ENCODE measurements at places on chromosomes 6 and 20.

DNA sequence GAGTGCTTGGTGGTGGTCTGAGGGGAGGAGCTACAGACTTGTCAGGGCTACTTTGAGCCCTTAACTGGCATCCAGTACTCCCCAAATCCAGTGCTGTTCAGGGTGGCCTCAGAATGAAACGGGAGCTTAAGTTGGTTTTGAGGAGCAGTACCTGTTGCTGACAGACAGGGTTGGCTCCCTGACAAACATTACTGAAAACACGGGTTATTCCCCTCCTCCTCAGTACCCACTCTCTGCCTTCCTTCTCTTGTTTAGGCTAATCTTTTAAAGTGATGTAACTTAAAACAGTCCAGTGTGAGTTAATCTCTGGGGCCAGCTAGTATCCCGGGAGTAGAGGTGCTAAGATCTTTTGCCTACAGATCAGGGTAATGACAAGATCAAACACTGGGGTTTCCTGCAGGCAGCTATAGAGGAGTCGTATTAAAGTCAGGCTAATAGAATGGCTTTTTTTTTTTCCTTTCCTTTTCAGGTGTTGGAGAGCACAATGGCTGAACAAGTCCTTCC is 3.7 kb downstream of the TNFAIP3 start:
- DNase-seq: no peak

- no peak for DNase-seq
These were observed 40.5 kb downstream of the RREB1 start for GRCh38 chr6:7148100-7148822.

GRCh38 chr6:84521511-84521910 is 242.9 kb downstream of the TBX18 start:
- no peak for DNase-seq

GRCh38 chr20:45905505-45906079 is 6.4 kb downstream of the PLTP start:
- no peak for DNase-seq

DNA sequence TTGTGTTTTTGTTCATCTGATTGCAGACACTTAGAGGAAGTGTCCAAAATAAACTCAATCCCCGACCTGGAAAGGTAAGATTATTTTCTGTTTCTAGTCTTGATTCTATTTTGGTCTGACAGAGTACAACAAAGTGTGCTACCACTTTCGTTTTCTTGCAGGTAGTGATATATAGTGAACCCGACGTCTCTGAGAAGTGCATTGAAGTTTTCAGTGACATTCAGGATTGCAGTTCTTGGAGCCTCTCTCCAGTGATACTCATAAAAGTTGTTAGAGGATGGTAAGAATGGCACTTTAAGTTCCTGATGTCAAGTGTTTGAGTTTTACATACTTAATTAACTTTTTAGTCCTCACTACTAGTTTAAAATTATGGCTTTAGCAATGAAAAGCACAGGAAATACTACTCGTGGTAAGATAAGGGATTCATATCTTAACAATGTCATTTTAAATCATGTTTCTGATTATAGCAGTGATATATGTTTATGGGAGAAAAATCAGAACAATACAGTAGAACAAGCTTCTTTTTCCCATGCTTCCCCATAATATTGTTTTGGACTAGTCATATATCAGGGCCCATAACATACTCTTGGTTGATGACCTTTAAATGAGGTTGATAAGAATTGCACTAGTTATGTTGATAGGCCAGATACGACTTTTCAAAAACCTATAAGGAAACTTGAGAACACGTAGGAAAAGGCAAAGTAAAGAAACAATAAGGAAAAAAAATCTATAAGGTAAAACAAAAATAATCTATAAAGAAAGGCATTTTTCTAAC is 104.0 kb downstream of the RTN4IP1 start:
- no peak for DNase-seq

- DNase-seq: no peak
These were observed 38.1 kb downstream of the CRYBG1 start for GRCh38 chr6:106398621-106399020.

DNA sequence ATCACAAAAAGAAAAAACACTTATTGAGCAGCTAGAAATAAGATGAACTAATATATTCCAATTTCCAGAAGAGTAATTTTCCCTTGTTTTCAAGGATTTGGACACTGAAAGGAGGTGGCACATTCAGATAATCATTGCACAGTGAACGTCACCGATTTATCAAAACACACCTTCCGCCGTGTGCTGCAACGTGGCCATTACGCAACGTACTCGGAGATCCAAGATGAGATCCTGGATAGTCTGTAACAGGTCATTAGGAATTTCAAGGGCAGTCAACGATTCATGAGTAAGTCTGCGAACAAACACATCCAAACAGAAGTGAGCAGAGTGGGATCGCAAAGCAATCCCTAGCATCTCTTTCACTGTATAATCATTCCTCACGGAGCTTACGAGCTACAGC is 93.0 kb downstream of the HUS1B start:
- DNase-seq: no peak

DNA sequence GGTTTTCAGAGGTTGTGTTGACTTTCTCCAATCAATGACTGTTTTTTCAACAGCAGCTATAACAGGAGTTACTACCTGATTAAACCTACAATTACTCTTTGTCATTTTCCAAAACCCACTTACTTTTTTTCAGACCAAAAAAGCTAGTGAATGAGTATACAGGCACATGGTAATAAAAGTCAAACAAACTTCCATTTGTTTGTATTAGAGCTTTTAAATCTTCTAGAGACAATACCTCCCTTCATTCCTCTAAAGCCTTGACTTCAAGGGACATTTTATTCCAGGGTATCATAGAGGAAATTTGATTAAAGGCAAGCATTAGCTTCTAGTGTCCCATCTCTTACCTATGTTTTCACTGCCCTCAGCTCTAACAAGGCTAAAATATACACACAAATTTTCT is 52.7 kb downstream of the IL22RA2 start:
- no peak for DNase-seq

DNA sequence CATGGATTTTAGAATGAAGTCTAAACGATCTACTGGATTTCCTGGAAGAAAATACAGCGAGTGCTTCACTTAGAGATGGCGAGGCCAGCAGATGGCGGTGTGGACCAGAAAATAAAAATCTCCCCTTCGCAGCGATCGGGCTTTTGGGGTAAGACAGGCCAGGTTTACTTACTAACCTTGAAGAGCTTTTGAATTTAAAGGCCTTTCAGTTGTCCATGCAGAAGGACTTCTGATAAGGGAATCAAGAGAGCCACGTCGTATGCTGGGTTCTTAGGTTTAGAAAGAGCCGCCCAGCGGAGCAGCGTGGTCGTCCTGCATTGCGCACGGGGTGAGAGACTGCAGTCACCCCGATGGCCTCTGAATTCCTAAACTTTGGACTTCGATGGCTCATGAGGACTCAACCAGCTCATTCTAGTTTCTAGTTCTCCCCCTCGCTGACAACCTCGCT is 125.2 kb upstream of the RALGAPA2 start:
- no peak for DNase-seq

GRCh38 chr20:5316188-5317158 is at the start of gene PROKR2:
Gene PROKR2, minus strand, starts transcription at chr20:5316954. Its CDS starts 2,585 bp downstream, at chr20:5314369.
- no peak for DNase-seq

DNA sequence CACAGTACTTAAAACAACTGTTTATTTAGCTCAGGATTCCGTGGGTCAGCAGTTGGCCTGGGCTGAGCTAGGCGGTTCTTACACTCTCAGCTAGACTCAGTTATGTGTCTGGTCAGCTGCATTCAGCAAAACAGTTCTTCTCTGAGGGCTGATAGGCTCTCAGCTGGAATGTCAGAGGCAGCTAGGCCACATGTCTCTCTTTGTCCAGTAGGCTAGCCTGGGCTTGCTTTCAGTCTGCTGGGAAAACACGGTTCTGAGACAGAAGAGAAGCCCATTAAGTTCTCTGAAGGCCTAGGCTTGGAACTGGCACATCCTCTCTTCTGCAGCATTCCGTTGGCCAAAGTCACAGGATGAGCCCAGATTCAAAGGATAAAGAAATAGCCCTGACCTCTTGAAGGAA is 65.6 kb downstream of the TULP4 start:
- no peak for DNase-seq

GRCh38 chr20:36093025-36093803 is 61.3 kb upstream of the EPB41L1 start:
- no peak for DNase-seq

DNA sequence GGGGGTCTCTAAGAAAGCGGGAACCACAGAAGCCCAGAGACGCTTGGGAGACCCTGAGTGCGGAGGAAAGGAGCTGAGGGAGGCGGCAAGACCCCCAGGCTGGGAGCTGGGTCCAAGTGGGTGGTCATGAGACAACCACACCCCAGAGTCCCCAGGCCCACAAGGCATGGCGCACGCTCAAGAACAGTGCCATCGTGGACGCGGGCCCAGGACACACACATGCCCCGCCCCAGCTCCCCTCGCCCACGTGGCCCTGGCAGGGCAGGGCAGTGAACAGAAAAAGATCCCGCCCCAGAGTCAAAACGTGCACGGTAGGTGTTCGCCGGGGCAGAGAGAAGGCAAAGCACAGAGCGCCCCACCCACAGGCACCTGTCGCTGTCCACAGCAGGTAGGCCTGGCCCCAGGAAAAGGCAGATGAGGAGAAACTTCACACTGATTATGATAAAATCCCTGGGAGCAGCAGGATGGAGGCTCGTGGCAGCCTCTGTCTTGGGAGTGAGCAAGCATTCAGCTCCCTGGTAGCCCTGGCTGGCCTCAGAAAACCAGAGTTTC is 50.0 kb downstream of the BPIFB1 start:
- no peak for DNase-seq

DNA sequence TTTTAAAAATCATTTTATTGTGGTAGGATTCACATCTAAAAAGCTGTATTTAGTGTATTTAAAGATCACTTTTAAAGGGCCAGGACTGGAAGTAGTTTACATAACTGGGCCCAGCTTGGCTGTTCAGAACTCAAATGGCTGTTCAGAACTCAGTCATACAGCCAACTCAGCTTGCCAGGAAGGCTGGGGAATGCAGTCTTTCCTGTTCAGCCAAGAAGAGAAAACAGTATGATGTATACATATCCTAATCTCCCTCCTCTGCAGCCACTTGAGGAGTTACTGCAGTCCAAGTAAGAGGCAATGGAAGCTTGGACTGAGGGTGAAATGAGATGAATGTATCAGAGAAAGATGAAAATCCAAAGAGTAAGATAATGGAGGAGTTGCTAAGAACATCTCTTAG is 24.6 kb downstream of the DSTN start:
- no peak for DNase-seq

DNA sequence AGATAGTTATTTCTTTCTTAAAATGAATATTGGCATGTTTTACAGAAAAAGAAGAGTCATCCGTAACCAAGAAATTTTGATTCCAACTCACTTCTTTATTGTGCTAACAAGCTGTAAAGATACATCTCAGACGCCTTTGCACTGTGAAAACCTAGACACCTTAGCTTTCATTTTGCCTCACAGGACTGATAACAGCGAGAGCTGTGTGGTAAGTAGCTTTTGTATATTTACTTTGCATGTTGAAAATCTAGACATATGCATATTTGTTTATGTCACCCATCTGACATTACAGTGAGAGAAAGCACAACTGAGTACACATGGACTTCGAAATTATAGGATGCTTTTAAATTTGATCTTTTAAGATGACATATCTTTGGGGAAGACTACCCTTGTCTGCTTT is 64.7 kb downstream of the CCN2 start:
- no peak for DNase-seq

GRCh38 chr20:34363465-34364222 is 571 bp downstream of the ITCH start:
- DNase-seq: no peak

DNA sequence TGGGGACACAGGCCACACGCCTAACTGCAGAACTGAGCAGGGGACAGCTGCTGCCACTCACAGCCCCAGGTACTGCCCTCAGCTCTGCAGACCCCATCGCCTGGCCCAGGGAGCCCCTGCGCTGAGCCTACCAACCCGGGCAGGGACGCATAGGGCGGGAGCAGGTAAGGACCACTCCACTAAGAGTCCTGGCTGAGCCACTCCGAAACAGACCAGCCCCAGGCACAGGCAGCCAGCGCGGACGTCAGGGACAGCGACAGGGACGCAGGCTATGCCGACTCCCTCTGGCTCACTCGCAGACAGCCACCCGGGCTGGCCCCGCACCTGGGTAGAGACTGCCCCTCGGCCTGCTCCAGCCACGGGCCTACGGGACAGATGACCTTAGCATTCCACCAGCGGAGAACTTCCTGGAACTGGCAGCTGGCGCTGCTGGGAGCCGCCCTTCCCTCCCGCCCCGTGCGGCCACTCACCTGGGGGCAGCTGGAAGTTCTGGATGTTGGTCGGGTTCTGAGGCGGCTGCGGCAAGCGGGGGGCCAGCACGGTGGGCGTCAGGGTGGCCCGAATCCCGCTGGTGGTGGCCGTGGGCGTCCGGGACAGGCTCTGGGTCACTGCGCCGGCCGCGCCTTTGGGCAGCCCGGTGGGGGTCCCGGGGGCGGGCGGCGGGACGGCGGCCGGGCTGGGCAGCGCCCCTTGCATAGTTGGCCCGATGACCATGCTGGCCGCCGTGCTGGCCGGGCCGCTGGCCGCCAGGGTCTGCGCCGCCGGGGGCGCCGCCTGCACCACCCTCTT is 1.5 kb downstream of the TAF4 start:
- DNase-seq: no peak

DNA sequence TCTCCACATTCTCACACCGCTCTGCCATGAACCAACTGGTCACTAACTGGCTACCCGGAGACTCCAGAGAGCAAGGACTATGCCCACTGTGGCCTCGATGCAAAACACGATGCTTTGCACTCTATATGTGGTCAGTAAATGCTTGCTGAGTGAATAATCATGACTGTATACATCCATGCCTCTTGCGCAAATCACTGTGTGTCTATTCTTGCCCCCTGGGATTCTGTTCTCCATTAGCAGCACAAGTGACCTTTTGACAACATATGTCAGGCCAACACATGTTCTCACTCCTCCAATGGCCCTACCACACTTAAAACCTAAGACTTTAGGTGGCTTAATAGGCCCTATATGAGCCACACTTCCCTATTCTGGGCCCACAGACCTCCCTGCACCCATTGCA is 16.9 kb downstream of the KIF16B start:
- DNase-seq: no peak

GRCh38 chr6:52015953-52016352 is 71.5 kb downstream of the PKHD1 start:
- DNase-seq: no peak

- no peak for DNase-seq
These were observed 3.1 kb upstream of the BTN2A1 start for GRCh38 chr6:26454631-26455030.

- DNase-seq: no peak
These were observed 125.1 kb upstream of the NXT1 start for GRCh38 chr20:23225407-23226060.

- no peak for DNase-seq
These were observed 678.8 kb upstream of the MARCKS start for GRCh38 chr6:113178349-113178748.

GRCh38 chr6:29750709-29751108 is 27.5 kb downstream of the HLA-F start:
- no peak for DNase-seq

- DNase-seq: no peak
These were observed 198.7 kb downstream of the TFAP2C start for GRCh38 chr20:56827763-56828162.

GRCh38 chr20:56689852-56690485 is 60.9 kb downstream of the TFAP2C start:
- DNase-seq: no peak
